Activated CD8-positive, alpha-beta memory T cell treated with anti-CD3 and anti-CD28 coated beads for 24 hours (primary cell): ENCODE measurements at places on chromosomes 13 and 19.

- no peak for DNase-seq
These were observed 1528.2 kb downstream of the EFNB2 start for GRCh38 chr13:105007166-105007808.

GRCh38 chr13:45063261-45063860 lies 56.9 kb upstream of the GTF2F2 start:
- DNase-seq = no peak

GRCh38 chr13:25064396-25064795 lies 31.5 kb upstream of the PABPC3 start:
- DNase-seq = no peak

DNA sequence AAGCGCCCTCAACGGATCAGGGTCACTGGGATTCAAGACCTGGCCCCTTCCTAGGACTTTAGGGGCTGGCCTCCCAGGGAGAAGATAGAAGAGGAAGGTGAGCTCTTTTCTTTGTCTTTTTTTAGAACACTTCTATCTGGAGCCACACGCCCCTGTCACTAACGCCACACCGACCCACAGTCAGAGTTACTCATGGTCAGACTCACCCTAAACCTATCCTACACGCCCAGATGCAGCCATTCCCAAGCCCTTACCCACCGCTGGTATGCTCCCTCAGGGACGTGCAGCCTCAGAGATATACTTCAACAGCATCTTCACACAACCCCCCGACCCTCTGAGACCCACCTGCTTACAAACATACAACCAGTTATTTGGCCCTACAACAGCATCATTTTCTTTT lies 29.9 kb upstream of the MUC16 start:
- DNase-seq = no peak
